Activated T-cell treated with anti-CD3 and anti-CD28 coated beads, Interleukin-2, amount 50 U/mL, for 72 hours (primary cell): ENCODE measurements at places on chromosomes 16 and 17. TPM values are rescaled to one million over a fixed set of nuclear protein-coding genes. Genes with fewer than 3 reads are reported as not detected.
A peak's percentile ranks its signal among the peaks of the same experiment; 100 is the strongest.

DNA sequence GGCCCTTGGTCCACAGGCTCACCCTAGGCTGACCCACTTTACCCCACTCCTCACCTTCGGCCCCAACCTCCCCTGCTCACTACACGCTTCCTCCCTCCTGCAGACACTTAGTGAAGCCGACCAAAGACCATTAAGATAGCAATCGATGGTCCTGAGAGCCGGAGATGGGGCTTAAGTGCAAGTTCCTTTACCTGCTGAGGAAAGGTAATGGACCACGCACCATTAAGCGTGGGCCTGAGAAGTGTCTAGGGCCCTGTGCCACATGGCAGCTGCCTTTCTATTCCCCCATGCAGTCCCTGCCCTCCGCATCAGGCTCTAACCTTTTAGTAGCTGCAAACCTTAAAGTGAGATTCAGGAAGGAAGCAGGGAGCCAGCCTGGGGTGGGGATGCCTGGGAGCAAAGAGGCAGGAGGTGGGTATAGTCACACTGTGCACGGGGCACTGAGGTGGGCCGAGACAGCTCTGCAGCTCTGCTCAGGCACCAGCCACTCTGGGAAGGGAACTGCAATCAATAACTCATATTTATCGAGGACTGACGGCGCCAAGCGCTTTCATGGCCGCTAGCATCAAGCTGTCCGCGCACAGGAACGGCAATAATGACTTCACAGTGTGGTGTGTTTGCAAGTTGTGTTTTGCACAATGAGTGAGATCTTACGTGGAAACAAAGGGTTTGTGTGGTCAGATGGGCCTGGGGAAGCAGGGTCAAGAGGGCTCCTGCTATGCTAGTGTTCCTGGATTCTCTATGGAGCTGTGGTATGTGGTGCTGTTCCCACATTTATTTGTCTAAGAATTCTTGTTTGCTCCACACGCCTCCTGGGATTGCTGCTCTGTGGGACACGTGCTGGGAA is 84.9 kb upstream of the CDC42EP4 start:
- no peak overlapping the region for H3K27ac ChIP-seq
- no peak for DNase-seq
- no peak overlapping the region for H3K4me3 ChIP-seq

DNA sequence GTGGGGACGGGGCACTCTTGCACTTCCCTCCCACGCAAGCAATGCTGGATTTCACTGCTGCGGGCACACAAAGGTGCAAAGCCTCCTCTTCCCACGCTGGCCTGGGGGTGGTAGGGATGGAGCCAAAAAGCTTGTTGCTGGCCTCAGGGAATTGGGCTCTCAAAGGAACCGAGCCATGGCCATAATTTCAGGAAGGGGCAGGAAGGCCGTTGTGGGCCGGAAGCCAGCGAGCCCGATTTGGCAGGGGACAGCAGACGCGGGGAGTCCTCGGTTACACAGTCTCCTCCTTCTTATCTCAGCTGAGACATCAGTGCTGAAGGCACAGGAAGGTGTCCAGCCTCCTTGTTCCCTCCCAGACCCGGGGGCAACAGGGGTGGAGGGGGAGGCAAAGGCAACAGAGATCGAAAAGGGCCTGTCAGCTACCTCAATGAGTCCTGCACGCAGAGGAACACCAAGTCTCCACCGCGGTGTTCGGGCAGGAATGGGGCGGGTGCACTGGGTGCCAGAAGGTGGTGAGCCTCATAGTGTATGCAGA is 59.5 kb downstream of the SLFN11 start:
- H3K4me3 ChIP-seq: peak overlapping the region; percentile 89
- DNase-seq: peak; percentile 31
- peak overlapping the region; percentile 95 for H3K27ac ChIP-seq
- no peaks in the 10 kb centered on the region for H3K27me3 ChIP-seq
- peaks cover 11% of the 10 kb centered on the region for H3K36me3 ChIP-seq
- peaks cover 43% of the 10 kb centered on the region for H3K4me1 ChIP-seq

DNA sequence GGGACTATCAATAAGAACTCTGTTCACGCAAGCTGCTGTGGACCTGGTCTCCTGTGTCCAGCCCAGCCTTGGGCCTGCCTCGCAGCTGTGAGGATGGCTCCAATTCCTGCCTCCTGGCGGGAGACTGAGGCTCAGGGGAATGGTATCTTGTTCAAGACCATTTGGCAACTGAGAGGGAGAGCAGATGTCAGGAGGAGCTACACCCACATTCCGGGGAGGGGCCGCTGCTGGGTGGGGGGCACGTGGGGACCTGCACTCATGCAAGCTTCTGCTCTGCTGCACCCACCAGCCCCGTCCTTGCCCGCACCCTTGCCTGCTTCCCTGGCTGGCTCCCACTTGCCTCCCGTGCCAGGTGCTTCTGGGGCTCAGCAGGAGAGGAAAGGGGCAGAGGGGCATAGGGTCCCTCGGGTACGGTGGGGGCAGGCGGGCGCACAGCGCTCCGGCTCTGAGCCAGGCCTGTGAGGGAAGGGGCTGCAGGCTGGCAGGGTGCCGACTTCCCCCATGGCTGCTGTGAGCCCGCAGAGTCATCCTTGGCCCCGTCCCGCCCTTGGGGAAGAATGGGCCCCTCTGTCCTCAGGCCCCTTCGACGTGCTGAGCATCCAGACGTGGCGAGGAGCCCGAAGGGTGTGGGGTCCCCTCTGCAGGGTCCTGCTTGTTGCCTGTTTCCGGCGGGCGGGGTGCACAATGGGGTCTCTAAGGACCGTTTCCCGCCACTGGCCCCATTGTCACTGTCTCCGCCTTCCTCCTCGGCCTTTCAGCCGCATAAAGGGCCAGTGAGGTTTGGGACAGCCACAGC is 2.7 kb downstream of the METRN start:
- no peak overlapping the region for H3K27ac ChIP-seq
- H3K4me1 ChIP-seq: peaks cover 28% of the 10 kb centered on the region
- no peak overlapping the region for H3K4me3 ChIP-seq
- no peaks in the 10 kb centered on the region for H3K36me3 ChIP-seq
- peaks cover 4% of the 10 kb centered on the region for H3K27me3 ChIP-seq
- no peak for DNase-seq

DNA sequence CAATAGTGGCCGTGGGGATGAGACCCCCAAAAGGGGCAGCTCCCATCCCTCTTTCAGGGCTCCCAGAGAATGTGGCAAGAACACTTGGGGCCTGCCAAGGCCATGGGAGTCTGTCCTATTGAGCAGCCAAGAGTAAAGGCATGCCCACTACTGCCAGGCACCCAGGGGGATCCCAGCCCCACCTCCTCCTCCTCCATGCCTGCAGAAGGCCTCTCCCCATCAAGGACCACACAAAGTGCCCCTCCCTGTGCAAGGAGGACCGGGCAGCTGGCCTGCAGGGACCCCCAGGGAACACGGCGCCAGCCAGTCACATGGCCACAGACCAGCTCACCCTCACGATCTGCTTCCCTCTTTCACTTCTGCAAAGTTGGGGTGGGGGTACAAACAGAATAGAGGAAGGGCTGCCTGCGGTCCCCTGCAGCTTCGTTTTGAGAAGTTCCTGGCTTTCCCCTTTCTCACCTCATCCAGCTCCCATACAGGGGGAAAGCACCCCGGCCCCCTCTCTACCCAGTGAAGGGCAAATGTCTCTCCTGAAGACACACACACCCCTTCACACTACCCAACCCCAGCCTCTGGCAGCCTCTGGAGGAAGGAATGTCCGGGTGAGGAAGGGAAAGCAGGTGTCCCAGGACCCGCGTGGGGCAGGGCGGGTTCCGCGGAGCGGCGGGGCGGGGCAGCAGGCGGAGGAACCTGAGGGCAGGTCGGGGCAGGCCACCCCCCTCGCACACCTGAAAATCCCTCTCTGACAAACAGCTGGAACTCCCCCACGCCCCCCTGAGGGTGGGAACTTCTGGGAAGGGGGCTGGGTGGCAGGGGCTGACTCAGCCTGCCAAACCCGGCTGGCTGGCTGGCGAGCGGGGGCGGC is 2.0 kb downstream of the PPP1R9B start:
- H3K27ac ChIP-seq: peak overlapping the region; percentile 39
- H3K36me3 ChIP-seq: peaks cover 16% of the 10 kb centered on the region
- peaks cover 46% of the 10 kb centered on the region for H3K4me1 ChIP-seq
- peak overlapping the region; percentile 98 for H3K4me3 ChIP-seq
- DNase-seq: peak; percentile 78

DNA sequence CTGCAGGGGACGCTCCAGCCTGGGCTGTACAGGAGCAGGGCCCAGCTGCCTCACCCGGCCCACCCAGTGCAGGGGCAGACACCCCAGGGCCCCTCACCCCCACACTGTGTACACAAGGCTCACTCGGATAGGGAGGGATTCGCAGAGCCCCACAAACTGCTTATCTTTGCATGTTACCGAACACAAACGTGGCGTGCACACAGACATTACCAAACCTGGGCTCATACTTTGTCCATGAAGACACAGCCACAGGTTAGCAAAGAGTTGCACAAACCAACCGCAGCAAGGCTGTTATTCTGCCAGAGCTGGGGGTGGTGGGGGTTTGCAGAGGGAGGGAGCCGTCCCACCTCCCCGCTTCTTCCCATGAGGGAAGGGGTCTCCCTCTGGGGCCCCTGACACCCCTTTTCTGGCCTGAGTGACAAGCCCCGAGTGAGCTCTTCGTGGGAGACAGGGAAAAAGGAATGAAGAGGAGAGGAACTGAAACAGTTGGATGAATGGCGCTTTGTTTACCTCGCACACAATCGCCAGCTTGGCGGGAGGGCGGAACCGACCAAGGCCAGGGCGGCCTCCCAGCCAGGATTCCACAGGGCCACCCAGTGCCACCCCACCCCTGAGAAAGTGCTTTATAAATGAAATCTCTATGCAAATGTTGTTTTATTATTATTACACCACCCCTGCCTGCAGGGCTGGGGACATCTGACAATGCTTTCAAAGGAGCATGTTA is 434 bp upstream of the CPSF4L start:
- no peak for DNase-seq
- no peak overlapping the region for H3K27ac ChIP-seq
- no peaks in the 10 kb centered on the region for H3K36me3 ChIP-seq
- H3K27me3 ChIP-seq: no peaks in the 10 kb centered on the region
- no peaks in the 10 kb centered on the region for H3K4me1 ChIP-seq
- no peak overlapping the region for H3K4me3 ChIP-seq

GRCh38 chr17:6040504-6040903 is 29.7 kb upstream of the WSCD1 start:
- H3K4me1 ChIP-seq: no peaks in the 10 kb centered on the region
- no peak for DNase-seq
- no peak overlapping the region for H3K4me3 ChIP-seq
- H3K36me3 ChIP-seq: no peaks in the 10 kb centered on the region
- no peak overlapping the region for H3K27ac ChIP-seq
- H3K27me3 ChIP-seq: peaks cover 6% of the 10 kb centered on the region

GRCh38 chr17:4530799-4531730 is 24.1 kb downstream of the MYBBP1A start:
- H3K36me3 ChIP-seq: no peaks in the 10 kb centered on the region
- no peaks in the 10 kb centered on the region for H3K4me1 ChIP-seq
- no peak for DNase-seq
- H3K27ac ChIP-seq: no peak overlapping the region
- no peak overlapping the region for H3K4me3 ChIP-seq
- peaks cover 7% of the 10 kb centered on the region for H3K27me3 ChIP-seq

DNA sequence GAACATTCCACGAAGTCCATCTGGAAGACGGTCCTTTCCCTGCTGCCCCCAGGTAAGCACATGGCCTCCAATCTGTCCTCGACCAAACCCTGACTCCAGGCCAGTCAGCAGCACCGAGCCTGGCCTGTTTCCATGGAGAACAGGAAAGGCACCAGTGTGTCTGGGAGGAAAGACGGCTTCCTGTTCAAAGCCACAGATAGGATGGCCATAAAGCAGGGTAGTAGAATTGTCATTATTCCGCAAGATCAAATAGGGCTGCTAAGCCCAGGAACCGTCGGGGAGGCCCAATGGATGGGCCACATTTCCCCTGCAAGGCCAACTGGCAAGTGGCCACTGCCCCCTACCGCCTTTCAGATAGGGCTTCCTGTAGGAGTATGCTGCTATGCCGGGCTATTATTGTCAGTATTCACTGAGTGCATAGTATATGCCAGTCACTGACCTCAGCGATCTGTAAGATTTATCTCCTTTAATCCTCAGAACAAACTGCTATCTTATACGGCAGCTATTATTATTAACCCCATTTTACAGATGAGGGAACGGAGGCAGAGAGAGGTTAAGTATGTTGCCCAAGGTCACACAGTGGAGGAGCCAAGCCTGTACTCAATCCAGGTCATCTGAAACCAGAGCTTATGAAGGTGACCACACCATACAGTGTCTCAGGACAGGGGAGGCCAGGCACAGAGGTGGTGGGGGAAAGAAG is 23.0 kb upstream of the PLCG2 start:
- H3K4me1 ChIP-seq: peaks cover 16% of the 10 kb centered on the region
- no peak for DNase-seq
- H3K4me3 ChIP-seq: no peak overlapping the region
- H3K36me3 ChIP-seq: no peaks in the 10 kb centered on the region
- H3K27ac ChIP-seq: no peak overlapping the region
- H3K27me3 ChIP-seq: peaks cover 15% of the 10 kb centered on the region

GRCh38 chr16:86283944-86284343 is 226.4 kb upstream of the FOXF1 start:
- H3K4me1 ChIP-seq: no peaks in the 10 kb centered on the region
- no peak overlapping the region for H3K27ac ChIP-seq
- no peak for DNase-seq
- H3K27me3 ChIP-seq: peaks cover 35% of the 10 kb centered on the region
- no peak overlapping the region for H3K4me3 ChIP-seq

DNA sequence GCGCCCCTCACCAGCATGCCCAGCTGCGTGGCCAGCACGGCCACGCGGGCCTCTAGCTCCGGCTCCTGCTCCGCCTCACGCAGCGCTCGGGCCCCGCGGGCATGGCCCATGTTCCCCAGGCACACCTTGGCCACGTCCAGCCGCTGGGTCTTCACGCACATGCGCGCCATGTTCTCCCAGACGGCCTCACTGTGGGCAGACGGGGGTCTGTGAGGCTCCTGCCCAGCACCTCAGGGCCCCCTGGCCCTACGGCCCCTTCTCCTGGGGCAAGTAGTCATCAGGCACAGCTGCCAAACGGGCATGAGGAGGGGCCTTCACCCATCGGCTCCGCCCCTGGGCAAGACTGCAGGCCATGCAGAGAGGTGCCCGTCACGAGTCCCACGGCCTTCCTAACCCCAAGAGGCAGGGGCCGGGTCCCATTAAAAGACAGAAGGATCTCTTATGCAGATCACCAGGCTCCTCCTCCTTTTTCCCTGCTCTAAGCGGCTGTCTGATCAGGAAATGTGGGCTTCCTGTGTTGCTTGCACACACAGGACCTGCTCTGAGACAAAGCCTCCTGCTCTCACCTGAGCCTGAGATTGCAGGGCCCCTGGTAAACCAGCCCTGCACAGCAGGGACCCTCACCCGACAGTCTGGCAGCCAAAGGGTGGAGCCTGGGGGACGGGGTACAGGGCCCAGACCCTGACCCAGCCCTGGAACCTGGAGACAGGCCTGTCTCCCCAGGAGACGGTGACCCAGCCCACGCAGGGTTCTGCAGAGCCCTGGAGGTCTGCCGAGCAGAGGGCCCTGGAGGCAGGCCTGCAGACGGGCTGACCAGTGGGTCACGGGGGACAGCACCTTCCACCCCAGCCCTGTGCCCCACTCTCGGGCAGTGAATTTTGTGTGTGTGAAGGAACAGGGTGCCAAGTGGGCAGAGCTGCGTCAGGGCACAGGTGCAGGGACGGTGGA is 6.6 kb upstream of the TMEM204 start:
- H3K27ac ChIP-seq: no peak overlapping the region
- H3K4me1 ChIP-seq: peaks cover 8% of the 10 kb centered on the region
- no peaks in the 10 kb centered on the region for H3K36me3 ChIP-seq
- DNase-seq: peak; percentile 43
- H3K4me3 ChIP-seq: peak overlapping the region; percentile 62

Gene CDH3
- total RNA-seq: 24.3 TPM

Gene ZG16
- total RNA-seq: not detected

Gene PERCC1
- total RNA-seq: 0.81 TPM

Gene TBC1D3C
- total RNA-seq: 4.7 TPM

Gene KRT28
- total RNA-seq: not detected

Gene KRTAP9-4
- total RNA-seq: not detected

Gene ZNF768
- 21.0 TPM for total RNA-seq
